ENCODE measurements at places on chromosomes 2 and 18.

GRCh38 chr2:121360566-121361300, 75.7 kb upstream of the TFCP2L1 start:
- DNase-seq = peak; percentile 88

DNA sequence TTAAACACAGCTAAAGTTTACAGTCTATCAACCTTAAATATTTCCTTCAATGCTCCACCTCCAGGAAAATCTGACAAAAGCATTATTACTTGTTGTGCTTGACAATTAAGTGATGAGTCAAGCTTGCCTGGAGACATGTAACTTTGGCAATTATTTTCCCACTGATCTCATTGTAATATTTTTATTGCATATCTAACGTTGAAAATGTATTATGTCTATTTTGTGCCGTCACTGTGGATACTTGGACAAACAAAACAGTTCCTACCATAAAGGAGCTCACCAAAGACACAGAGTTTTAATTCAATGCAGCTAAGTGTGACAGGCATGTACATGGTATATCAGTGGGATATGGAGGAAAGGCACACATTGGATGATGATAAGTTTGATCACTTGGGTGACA, 24.7 kb downstream of the RNF103 start:
- peak; percentile 1 for DNase-seq

GRCh38 chr2:191316246-191316994, 71.2 kb downstream of the MYO1B start:
- peak; percentile 82 for DNase-seq

- no peak for DNase-seq
These were observed 65.5 kb downstream of the CABLES1 start for GRCh38 chr18:23200756-23201155.

GRCh38 chr18:51185075-51185474, 12.4 kb downstream of the MEX3C start:
- DNase-seq = no peak

DNA sequence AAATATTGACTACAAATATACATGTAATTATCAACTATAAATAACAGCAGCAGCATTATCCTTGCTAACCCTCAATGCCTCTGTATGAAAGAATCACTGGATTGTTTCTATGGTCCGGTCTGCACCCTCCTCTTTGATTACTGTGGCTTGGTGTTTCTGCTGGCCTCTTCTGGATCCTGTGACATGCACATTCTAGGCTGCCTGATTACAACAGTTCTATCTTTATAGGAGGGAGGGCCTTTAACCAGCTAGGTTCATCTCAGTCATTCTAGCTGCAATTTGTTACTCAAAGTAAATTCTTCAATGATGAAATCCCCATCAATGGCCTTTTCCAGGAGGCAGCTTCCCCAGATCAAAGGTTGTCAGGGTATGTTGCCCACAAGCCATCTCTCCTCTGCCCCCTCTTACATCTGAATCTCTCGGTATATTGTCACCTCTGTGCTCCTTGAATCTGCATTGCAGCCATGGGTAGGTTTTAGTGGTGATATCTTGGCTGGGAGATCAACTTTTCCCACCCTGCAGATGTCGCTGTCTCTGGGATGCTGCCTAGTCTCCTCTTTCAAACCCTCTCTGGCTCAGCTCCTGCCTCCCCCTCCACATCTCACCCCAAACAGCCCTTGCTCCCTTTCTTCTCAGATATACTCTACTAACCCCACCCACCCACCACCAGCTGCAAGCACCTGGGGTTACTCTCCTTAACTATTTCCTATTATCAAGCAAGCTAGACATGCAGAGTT, 106.2 kb upstream of the BZW1 start:
- DNase-seq = no peak

GRCh38 chr18:24514439-24514838, 54.0 kb downstream of the HRH4 start:
- DNase-seq = peak; percentile 58

DNA sequence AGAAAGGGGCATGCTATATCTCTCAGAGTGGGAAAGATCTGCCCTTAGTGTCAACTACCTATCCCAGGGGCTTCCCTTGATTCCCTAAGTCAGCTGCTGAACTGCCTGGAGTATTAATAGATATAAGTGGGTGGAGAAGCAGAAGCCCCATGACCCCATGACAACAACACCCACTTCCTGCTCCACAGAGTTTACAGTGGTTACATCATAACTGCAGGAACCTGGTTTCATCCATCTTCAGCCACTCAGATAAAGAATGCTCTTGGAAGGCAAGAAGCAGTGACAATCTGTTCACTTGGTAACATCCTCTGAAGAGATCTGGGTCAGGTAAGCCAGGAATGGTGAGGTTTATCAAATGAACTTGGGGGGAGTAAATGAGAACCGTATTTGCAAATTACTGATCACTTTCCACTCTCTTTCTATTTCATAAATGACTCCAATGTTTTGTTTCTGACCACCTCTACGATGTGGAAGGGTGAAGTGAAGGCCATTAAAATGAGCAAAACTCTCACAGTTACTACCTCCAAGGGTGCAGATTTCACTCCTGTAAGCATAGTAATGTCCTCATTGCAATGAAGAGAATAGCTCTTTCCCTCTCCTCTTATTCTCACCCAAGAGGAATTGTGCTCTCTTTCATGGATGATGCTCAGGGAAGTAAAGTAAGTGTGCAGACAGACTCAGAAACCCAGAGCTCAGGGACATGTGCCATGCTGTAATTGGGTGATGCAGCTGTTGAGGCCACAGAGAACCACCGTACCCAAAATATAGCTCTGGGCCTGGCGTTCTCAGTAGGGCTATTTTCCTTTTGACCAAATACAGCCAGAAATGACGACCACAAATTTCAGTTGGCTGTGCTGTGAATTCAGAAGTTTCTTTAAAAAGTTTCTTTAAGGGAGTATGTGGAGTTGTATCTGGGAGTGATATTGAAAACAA, 192.8 kb upstream of the APCDD1 start:
- DNase-seq = no peak

DNA sequence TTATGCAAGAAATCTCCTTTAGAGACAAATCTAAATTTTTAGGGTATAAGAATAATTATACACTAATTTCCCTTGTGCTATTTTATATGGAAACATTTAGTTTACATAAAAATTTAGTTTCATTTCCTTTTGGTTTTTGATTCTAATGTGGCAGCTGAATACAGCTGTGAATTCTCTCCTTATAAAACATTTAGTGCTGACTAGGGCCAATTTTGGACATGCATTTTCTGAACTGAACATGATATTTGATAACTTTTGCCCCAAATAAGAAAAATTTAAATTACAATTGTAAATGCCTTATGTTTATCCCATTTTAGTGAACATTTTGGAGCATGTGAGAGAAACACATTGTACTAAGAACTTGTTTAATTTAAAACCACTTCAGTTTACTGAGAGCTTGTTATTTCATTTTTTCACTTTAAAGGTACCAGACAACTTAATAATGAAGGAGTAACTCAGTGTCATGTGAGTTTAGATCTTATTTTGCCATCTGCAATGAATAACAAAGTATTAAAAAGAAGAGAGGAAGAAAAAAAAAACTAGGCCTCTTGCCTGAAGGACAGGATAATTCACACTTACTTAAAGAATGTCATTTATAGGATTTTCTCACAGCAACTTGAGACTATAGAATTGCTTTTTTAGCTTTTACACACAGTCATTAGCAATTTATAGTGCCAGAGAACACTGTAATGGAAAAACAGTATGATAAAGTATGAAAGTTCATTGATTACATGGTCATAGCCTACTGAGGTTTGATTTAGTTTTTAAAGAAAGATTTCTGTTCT, 209.7 kb downstream of the ERBB4 start:
- DNase-seq = no peak

DNA sequence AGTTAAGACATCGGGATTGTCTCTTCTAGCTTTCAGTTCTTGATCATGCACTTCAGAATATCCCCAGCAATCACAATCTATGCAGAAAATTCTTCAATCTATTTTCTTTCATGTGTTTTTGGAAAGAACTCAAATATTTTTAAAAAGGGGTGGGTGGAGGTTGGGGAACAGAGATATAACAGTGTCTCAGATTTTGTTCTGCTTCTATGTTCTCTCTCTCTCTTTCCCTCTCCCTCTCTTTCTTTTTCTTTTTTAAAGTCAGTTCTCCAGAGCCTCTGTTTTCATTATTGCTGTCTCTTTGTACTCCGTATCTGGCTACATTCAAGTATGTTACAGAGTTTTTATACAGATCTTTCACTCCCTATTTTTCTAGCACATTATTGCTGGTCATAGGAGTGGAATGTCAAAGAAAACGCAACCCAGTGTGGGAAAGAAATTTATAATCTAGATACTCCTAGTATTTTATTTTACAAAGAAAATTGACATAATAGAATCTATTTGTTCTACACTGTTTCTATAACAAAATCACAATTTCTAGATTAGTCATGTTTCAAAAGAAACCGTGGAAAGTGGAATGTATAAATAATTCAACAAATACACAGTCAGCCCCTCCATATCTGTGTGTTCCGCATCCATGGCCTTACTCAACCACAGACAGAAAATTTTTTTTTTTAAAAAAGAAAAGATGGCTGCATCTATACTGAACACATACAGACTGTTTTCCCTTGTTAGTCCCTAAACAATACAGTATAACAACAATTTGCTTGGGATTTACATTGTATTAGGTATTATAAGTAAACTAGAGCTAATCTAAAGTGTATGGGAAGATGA, 11.2 kb upstream of the NEMP2 start:
- no peak for DNase-seq

GRCh38 chr2:229443141-229443540, 172.1 kb upstream of the PID1 start:
- DNase-seq = no peak

DNA sequence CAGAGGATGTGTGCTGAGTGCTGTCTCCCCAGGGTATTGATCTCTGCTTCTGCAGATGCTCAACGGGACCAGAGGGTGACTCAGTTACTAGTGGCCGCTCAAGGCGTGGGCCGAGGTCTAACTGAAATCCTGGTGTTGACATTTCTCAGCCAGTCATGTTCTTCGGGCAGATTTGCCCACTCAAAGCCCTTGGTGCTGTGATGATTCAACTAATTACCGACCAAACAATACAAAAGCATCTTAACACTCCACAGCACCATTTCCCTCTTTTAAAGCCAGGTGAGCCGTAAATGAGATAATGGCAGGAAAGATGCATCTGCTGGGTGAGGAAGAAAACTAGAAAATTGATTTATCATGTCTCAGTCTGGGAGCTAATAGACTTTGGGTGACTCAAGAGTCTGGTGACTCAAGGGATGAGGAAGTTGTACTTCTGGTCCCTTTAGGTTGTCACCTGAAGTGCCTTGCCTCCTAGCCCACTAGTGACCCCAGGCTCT, 32.7 kb upstream of the PRLH start:
- DNase-seq = no peak

- no peak for DNase-seq
These were observed 178.4 kb downstream of the LNPK start for GRCh38 chr2:175823707-175824073.

DNA sequence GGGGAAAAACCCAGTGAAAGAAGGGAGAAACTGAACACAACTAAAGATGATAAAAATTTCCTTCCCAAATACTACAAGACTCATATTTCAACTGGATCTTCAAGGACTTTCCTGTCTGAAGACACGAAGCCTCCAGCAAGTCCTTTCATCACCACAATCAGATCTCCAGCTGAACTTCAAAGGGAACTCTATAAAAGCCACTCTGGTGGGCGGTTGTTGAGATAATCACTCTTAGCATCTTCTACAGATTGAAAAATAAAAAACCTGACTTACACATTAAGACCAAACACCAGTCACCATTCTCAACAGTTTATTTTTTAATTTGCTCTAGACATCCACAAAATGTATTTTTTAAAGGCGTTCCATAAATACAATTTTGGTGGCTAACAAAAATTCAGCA, 4.4 kb downstream of the REV1 start:
- DNase-seq = no peak

Measured in HFFc6 (cell line).